Uterus (tissue), 4 donors: ENCODE measurements at places on chromosomes 3 and 15. TPM values are rescaled to one million over a fixed set of nuclear protein-coding genes. Genes with fewer than 3 reads are reported as not detected.

- no peak for DNase-seq
These were observed 17.0 kb downstream of the SOX2 start for GRCh38 chr3:181728470-181729340.

Gene TIMMDC1
- total RNA-seq, result 34.6 TPM

Gene CFAP100
- 2.8 TPM for total RNA-seq

- DNase-seq, result no peak
These were observed 11.2 kb upstream of the NTRK3 start for GRCh38 chr15:88267720-88268119.

- peak; percentile 46 for DNase-seq
These were observed at the start of gene NTRK3 for GRCh38 chr15:88256279-88257230. Gene NTRK3, minus strand, starts transcription at chr15:88256739. Its CDS starts 586 bp downstream, at chr15:88256153.

- DNase-seq, result no peak
These were observed 68.2 kb downstream of the RAB7A start for GRCh38 chr3:128794067-128794768.

- no peak for DNase-seq
These were observed 261.0 kb downstream of the ADAMTSL3 start for GRCh38 chr15:83914906-83915305.

- DNase-seq, result peak; percentile 60
These were observed 688 bp downstream of the SETD5 start for GRCh38 chr3:9397906-9398699.

DNA sequence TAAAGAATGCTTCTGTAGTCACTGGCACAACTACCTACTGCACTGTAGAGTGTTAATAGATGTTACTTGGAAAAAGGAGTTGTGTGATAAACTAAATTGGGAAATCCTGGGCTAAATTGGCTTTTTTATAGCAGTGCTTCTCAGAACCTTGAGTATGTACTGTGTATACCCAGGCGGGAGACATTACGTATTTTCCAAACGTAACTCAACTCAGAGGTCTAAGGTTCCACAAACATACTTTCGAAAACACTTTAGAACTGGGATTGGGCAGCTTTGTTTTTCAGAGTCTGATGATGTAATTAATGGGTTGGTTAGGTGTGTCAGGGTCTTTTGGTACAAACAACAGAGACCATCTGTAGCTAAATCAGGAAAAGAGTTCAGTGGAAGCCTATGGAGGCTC lies 53.5 kb upstream of the CHST2 start:
- no peak for DNase-seq

- no peak for DNase-seq
These were observed 2.8 kb downstream of the EFHB start for GRCh38 chr3:19931180-19931692.

Gene IGSF11
- not detected for total RNA-seq

Gene GHRL
- not detected for total RNA-seq

Gene CIAO2A
- total RNA-seq, result 53.8 TPM

- no peak for DNase-seq
These were observed 221.4 kb downstream of the TLE3 start for GRCh38 chr15:69876064-69876940.

GRCh38 chr3:134590766-134591165 lies 60.1 kb downstream of the KY start:
- no peak for DNase-seq

GRCh38 chr15:66212563-66212921 lies 41.0 kb downstream of the MEGF11 start:
- no peak for DNase-seq

- no peak for DNase-seq
These were observed 15.0 kb upstream of the UTS2B start for GRCh38 chr3:191345334-191345733.

Gene FAN1
- total RNA-seq, result 24.8 TPM

DNA sequence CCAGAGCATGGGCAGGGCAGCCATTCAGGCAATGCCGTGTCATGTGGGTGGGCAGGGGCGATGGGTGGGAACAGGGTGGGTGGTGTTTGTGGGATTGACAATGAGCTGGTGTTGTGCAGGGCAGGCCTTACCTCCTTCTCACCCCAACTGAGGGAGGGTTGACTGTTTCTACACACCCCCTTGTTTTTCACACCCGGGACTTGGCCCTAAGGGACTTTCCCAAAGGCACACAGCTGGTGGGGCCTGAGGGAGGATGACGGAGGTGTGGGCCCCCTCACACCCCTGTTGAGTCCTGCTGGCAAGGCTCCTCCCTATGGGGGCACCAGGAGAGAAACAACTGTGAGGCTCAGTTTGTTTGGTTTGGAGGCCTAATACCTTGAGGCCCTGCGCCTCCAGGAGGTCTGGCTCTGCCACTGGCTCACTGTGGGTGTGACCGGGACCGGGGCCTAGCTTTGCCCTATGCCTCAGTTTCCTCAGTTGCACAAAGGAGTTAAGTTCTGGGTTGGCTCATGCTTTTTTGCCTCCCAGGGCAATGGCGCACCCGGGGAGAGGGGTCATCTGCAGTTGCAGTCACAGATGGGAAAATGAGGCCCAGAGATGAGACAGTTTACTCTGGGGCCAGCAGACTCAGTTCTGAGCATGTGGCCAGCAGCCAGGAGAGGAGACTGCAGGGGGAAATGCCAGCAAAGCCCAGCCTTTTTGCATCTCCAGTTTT lies 5.1 kb upstream of the DNAH1 start:
- DNase-seq, result no peak

Gene SST
- not detected for total RNA-seq

Gene C15orf61
- 0.51 TPM for total RNA-seq

GRCh38 chr3:16253601-16254000 lies 11.1 kb downstream of the DPH3 start:
- DNase-seq, result no peak

Gene OR5H14
- not detected for total RNA-seq

DNA sequence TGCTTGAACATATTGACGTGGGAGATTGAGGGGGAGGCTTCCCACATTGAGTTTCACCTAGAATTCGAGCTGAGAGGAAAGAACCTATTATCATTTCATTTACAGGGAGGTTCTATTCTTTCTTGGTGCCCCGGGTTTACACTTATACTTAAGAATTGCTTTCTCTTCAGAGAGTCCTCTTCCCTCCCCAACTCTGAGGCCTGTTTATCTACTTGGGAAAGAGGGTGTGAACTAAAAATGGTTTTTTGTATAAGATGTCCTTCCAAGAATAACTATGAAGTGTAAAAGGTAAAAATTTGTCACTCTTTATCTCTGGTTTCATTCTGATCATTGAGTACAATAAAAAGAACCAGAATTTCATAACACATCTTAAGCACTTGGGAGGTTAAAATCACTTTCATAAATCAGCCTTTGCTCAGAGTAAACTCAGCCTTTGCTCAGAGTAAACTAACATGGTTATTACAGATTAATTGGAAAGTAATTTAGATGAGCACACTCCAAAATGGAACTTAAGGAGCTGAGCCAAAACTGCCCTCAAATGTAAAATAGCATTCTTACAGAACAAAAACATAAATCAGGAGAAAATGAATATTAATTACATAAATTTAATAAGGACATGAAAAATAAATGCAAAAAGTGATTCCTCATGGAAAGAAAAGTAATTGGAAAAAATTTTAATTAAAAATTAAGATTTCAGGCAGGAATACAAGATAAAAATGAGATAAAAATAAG lies 75.2 kb downstream of the GADL1 start:
- DNase-seq, result no peak

- no peak for DNase-seq
These were observed 184.5 kb downstream of the ZPLD1 start for GRCh38 chr3:102619361-102619760.

DNA sequence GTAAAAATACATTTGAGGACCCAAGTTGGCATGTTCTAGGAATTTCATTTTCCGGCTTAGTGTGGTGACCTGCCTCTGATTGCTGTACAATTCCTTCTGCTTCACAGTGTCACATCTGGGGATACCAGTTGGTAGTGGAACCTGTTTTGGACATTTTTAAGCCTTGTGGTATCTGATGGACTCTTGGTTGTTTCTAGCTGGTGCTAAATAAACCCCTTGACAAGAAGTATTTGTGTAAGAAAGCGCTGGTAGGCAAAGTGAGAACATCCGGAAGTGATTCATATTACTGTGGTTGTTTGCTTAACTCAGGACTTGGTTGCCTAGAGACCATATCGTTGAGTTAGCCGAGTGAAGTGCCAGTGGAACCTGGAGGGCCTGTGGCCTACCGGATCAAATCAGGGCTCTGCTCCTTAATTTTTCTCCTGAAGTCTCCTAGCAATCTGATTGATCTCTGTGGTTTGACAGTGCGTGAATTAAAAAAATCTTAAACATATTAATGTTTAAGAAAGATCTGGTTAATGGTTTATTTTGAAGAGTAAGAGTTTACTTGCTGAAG lies 12.8 kb downstream of the IQGAP1 start:
- DNase-seq, result peak; percentile 69

DNA sequence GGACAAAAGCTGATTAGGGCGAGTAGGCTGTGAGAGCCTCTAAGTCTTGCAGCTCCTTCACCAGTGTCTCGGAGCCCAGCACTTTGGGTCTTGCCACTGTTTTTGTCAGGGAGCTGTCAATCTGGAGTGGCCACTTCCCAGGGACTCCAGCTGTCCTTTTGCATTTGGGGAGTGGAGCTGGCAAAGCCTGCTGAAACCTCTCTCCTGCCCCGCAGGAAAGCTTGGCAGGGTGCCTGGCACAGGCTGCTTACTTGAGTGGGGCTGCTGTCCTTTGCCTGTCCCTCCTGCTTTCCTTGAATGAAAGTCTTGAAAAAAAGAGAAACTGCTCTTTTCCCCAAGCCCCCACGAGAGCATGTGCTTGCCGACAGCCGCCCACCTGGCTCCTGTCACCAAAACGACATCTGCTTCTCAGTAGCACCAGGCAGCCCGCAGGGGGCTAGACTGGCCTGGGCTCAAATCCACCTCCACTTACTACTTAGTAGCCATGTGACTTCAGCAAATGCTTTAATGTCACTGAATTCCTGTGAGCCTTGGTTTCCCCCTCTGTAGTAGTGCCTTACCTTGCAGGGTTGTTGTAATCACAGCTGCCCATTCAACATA lies 13.7 kb downstream of the USP13 start:
- no peak for DNase-seq

- DNase-seq, result no peak
These were observed 963.2 kb downstream of the ROBO2 start for GRCh38 chr3:78003090-78003489.

GRCh38 chr3:192816351-192816750 lies 89.0 kb upstream of the FGF12 start:
- DNase-seq, result no peak

DNA sequence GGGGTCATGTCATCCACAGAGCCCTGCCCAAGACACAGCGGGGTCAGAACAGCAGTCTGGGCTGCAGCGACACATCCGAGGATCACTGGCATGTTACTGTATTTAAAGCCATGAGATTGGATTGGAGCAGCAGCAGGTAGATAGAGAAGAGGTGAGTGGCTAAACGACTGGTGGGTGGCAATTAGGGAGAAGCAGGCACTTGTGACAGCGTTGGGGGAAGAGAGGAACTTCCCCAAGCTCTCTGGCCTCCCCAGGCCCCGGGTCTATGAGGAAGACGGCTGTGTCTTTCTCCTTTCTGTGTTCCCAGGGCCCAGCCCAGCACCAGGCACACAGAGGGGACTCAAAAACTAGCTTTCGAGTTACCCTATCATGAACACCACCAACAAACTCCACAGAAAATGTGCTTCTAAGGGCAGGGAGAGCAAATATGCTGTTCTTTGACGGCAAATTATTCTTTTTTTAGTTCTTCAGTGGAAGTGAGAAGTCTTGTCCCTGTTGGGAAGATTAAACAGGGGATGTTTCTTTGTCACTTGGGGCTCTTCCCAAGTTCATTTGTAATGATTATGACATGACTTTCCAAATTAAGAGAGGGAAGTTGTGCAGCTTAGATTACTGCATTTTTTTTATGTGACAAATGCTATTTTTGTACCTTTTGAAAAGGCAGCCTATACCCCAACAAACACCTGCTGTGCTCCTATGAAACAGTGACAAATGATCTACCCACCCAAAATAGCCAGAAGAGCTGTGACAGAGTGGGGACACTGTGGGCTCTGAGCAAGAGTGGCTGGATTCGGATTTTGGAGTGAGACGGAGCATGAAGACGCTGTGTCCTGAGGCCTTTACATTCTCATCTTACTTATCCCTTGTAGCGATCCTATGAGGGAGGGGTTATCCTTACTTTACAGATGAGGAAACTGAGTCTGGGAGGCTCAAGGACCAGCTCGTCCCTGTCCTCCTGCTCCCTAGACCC lies 7.2 kb upstream of the SYNM start:
- no peak for DNase-seq

Gene ZNF106
- 95.0 TPM for total RNA-seq

DNA sequence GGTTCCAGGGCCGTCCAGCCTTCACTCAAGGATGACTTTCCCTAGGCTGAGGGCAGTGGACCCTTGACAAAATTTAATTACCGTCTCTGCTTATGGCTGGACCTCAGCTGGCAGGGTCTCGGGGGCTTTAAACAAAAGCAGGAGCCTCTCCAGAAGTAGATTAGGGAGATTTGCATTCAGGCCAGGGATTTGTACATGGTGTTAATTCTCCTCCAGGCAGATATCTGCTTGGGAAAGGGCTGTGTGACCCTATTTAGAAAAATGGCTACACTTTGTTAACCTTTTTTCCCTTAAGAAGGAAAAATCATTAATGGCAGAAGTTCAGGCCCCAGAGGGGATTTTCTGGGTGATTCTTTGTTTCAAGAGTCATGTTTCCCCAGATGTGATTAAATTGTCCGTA lies 329.1 kb upstream of the C2CD4B start:
- no peak for DNase-seq

DNA sequence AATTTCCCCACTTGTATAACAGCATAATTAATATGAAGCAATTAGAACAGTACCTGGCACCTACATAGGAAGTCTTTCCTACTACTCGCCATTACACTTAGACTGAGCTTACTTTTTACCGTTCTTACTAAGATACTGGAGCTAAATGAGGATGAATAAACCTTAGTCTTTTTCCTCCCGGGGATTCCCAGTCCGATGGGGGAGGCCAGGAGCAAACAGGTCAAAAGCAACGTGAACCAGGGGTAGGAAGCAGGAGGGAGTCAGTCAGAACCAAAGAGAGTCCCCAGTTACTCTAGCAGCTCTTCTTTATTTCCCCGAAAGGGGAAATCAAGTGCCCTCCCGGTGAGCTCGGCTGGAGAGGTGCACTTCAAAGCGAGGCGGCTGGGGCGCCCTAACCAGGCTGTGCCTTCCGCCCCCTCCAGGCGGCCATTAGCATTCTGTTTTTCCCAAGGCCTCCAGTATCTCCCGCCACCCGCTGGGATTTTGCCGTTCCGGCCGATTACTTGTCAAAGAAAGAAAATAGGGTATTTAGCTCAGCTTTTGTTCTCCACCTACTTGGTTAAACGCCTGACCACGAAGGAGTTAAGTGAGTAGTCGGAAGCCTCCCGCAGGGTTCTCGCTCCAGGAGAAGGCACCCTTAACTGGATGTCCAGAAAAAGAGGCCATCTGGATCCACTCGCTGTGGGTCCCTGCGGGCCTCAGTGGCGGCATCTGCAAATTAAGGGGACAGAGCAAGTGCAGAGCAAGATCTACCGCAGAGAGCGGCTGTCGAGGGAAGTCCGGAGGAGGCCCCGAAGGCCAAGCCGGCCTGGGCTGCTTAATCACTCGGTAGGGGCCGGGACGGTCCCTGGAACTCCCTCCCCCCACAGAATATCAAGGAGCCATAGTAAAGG lies 6.3 kb upstream of the EOMES start:
- DNase-seq, result no peak

GRCh38 chr3:113794526-113794925 lies 44.1 kb upstream of the GRAMD1C start:
- no peak for DNase-seq

Gene MUC4
- total RNA-seq, result 0.30 TPM

Gene FBXO22
- total RNA-seq, result 5.4 TPM
